Tracheal epithelial cell (primary cell): ENCODE measurements at places on chromosomes 6 and 20. TPM values are rescaled to one million over a fixed set of nuclear protein-coding genes. Genes with fewer than 3 reads are reported as not detected.

LY6G6C gene
- total RNA-seq = not detected in 2 replicates

MARCKS gene
- 64.6 and 87.2 TPM in 2 replicates for total RNA-seq

PREX1 gene
- total RNA-seq = under 0.01 and 0.24 TPM in 2 replicates

TPD52L1 gene
- 121 and 159 TPM in 2 replicates for total RNA-seq

PHACTR3 gene
- total RNA-seq = 3.4 and 13.6 TPM in 2 replicates

SPO11 gene
- not detected in 2 replicates for total RNA-seq

HAO1 gene
- total RNA-seq = not detected in 2 replicates

PRSS16 gene
- 5.5 and 6.7 TPM in 2 replicates for total RNA-seq

DZANK1 gene
- total RNA-seq = 0.72 and 1.3 TPM in 2 replicates
